ENCODE measurements at places on chromosomes 1 and 21. TPM values are rescaled to one million over a fixed set of nuclear protein-coding genes. Genes with fewer than 3 reads are reported as not detected.

Gene CACHD1
- total RNA-seq, result 4.0 TPM

Gene PRMT2
- total RNA-seq, result 76.4 TPM

Gene BCL2L15
- total RNA-seq, result 0.79 TPM

Gene CBS
- total RNA-seq, result 60.5 TPM

Gene SYCP1
- total RNA-seq, result not detected

Gene GBP5
- not detected for total RNA-seq

Gene PDC
- total RNA-seq, result not detected

Gene CYP4A11
- not detected for total RNA-seq

Gene CYP4A22
- total RNA-seq, result not detected

Gene CLDN8
- not detected for total RNA-seq

Gene S100A7A
- not detected for total RNA-seq

Gene TCHH
- total RNA-seq, result 0.38 TPM

Gene TLR5
- total RNA-seq, result 0.04 TPM

Gene CFHR1
- total RNA-seq, result 0.58 TPM

Gene NEK2
- total RNA-seq, result 45.5 TPM

Gene ALPL
- 0.53 TPM for total RNA-seq

Gene NBPF20
- 3.4 TPM for total RNA-seq

Gene TMOD4
- 0.38 TPM for total RNA-seq

Gene KLHDC8A
- total RNA-seq, result 0.19 TPM

Gene HES2
- 0.68 TPM for total RNA-seq

Gene KDF1
- not detected for total RNA-seq

Measured in A375 (cell line).